Left ventricle myocardium superior (tissue), 1 donor: ENCODE measurements at places on chromosomes 6 and 20. TPM values are rescaled to one million over a fixed set of nuclear protein-coding genes. Genes with fewer than 3 reads are reported as not detected.

DNA sequence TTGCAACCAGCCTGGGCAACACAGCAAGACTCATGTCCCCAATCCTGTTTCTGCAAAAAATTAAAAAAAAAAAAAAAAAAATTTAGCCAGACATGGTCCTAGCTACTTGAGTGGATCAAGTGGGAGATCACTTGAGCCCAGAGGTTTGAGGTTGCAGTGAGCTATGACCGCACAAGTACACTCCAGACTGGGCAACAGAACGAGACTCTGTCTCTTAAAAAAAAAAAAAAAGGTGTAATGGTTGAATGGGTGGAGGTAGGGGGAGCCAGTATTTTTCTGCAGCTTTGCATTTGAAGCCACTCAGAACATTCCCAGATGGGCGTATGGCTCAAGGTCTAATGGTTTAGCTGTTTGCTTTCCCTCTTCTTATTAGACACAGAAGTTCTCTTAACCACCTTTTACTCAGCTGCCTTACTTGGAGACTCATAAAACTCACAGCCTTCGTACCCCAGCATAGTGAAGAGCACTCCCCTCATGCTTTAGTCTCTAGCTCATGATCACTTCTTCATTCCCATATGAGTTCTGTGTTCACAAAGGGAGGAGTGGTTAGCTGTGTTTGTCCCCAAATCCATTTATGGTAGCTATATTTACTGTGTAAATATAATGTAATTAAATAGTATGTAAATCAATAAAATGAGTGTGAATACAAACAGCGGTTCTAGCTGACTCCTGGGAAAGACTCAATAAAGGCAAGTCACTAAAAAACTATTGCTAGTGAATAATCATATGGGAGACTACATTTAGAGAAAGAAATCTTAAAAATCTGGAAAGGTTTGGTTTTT, 9.0 kb downstream of the FKBP1A start:
- DNase-seq, result no peak

DNA sequence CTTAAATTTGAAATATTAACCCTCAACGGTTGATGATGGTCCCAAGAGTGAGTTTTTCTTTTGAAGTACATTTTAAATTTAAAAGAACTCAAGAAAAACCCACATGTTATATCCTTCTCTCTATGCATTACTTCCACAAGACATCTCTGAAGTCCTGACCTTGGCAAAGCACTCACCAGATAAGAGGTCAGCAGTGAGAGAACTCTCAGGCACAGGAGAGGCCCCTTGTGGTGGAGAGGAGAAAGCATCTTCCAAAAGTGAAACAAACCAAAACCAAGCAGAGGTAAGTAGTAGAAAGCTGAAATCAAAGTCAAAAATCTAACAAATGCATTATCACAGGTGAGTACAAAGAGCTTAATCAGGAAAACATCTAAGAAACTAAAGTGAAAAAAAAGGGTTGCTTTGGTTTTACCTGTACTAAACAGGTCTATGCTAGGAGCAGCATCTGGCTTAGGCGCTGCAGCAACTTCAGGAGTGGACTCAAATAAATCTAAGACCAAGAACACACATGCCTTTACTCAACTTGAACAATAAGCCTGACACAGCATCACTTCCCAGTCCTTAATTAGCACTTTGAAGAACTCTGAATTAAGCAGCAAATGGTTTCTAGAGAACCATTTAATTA, 80.5 kb downstream of the PRSS35 start:
- no peak for DNase-seq

- DNase-seq, result peak; percentile 83
These were observed 603.2 kb downstream of the RNF144B start for GRCh38 chr6:18990059-18990978.

SLC22A16 gene
- total RNA-seq, result not detected

FAM217A gene
- not detected for total RNA-seq

- no peak for DNase-seq
These were observed 43.2 kb upstream of the GABRR1 start for GRCh38 chr6:89260310-89260709.

DNA sequence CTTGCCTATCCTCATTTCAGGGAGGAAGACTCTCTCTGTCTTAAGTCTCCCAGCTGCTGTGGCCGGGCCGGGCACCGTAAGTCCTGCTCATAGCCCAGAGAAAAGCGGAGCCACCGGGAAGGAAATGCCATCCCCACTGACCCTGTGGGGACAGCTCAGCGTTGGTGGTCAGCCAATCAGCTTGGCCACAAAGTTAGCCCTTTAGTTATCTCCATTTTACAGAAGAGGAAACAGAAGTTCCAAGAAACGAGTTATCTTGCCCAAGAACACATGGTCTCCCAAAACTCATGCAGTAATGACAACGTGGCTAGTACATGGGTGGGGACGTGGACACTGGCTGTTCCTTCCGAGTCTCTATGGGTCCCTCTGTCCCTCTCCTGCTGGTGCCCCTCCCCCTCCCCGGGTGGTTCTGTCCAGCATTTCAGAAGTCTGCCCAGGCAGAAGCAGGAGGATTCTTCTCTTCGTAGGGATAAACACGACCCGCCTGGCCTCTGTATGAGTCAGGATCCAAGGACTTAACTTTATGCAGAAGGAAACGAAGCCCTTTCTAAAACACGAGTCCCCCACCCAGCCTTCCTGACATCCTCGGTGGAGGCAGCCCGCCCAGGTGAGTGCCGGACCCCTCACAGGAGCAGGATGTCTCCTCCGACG, 273.8 kb downstream of the CDH4 start:
- no peak for DNase-seq

GRCh38 chr6:3648724-3649123, 102.8 kb downstream of the PXDC1 start:
- no peak for DNase-seq

DNA sequence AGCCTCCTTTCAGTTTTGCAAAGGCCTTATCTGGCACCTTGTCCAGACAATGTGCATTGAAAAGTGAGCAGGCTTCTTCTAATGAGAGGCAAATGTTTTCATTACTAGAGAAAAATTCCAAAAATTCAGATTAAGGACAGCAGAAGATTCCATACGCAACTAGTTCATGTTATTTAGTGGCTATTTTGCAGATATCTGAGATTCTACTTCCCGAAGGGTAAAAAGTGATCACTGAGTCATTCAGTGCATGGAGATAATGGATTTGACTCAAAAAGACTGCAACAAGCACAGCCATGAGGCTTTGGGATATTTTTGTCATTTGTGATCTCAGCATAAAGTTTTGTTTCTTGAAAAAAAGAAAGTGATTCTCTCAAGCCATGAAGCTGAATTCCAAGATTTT, 29.9 kb downstream of the METTL24 start:
- DNase-seq, result no peak

DNA sequence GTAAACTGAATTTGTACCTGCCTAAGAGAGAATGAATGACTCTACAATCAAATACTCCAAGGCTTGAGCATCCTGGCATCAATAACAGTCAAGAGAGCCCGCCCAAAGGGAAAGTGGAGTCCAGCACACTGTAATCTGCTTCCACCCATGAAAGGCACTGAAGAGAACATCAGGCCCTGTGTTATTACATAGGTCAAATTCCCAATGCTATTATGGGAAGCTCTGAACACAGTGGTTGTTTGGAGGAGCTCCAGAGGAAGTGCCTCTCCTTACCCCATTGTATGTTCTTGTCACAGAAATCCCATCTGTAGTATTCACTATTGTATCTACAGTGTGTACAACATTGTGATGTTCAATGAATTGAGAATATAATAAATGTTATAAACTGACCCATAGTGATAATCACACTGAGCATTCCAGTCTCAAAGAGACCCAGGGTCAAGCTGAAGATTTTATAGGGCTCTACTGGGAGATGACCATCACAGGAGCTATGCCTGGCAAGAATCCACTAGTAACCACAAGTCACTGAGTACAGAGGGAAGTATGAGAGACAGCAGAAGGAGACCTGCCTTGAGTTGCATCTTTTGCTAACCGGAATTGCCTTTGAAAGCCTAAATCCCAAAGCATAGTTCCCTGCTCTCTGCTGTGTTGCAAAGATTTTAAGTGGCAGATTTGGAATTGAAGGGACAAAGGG, 446.7 kb downstream of the GJA1 start:
- no peak for DNase-seq

MARCKS gene
- 25.4 TPM for total RNA-seq

DNA sequence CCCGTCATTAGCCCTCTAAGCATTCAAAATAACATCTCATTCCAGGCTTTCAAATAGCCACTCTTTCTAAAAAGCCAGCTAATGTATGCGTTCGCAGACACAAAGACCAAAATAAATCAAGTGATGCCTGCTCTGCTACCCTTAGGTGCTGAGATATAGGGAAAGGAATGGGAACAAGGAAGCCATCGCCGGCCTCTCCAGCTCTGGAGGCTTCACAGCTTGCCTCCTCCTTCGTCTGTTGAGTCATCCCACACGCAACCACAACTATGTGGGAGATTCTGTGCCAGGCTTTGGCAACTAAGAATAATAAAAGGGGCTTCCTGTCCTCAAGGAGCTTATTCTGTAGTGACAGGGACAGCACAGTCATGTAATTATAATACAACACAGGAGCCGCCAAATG, 27.3 kb upstream of the SLC22A23 start:
- no peak for DNase-seq
